ENCODE measurements at places on chromosomes 16 and 17.
A peak's percentile ranks its signal among the peaks of the same experiment; 100 is the strongest.

GRCh38 chr16:75052481-75053202, 53.8 kb downstream of the ZNRF1 start:
- DNase-seq = no peak

GRCh38 chr17:48282303-48282702, 147.7 kb downstream of the SKAP1 start:
- peak; percentile 13 for DNase-seq

DNA sequence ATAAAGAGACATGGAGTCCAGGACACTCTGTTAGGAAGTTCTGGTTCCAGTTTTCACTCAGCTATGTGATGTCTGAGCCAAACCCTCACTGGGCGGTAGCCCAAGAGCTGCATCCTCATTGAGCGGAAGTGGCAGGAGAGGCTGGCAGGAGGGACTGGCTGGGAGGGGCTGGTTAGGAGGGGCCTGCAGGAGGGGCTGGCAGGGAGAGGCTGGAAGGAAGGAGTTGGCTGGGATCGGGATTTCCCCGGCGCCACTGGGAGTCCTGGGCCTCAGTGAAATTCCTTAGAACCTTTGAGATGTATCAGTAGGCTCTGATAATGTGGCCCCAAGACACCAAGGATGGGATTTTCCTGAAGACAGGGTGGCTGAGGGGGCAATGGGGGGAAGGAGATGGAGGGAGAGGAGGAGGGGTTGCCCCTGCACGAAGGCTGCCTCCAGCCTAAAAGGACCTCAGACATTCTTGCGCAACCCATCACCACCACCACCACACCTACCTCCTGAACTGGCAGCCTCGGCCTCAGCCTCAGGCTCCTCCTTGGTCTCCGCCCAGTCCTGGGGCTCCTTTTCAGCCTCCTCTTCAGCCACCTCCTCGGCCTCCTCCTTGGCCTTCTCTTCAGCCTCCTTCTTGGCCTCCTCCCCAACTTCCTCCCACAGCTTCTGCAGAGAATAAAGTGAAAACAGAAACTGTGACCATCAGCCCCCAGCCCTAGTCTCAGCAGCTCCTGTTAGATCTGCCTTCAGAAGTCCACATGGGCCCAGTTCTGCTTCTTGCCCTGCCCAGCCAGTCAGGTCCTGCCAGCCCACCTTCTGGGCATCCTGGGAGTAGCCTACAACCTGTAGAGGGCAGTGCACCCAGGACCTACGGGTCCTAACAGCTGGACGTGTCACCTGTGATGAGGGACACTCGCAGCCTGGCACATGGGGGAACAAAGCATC, 31.7 kb downstream of the CNGB1 start:
- DNase-seq = peak; percentile 96

DNA sequence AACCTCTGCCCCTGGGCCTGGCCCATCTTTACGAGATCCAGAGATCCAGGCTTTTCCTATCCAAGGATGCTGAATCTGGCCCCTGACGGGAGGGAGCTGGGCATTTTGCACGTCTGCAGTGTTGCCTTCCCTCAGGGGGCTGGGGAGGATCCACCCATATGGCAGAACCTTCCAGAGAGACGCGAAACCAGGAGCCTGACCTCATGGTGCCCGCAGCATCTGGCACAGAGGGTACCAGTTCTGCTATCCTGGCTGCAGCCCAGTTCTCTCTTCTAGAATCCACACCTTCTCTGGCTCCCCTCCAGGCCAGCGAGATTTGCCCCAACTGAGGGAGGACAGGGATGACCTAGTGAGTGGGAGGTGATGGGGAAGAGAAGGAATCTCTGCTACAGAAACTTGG, 20.5 kb upstream of the ZNF652 start:
- no peak for DNase-seq

- DNase-seq = no peak
These were observed 46.1 kb upstream of the MARCHF10 start for GRCh38 chr17:62854098-62854680.

DNA sequence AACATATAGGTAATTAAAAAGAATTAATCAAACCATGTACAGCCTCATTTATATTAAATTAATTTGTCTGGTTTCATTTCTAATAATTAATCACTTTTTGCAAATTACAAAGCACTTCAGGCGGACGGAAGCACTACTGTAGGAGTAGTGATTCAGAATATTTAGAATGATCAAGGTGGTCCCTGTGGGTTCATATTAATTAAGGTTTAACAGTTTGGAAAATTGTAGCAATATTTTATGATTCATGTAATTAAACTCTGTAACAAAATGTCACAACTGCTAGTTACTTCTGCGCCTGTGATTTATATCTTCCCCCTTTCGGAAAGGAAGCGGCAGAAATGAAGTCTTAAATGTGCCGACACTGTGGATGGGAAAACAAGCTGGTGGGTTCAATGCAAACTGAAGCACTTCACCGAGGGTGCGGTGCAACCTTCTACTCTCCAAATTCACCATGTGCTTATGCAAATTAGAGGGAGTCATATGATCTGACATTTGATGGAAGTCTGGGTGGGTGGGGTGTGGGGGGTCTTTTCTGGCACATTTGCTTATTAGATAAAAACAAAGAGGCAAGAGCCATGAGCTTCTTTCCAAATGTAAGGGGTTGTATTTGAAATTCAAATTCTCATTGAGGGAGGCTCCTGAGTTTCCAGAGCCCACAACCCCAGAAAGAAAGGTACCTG, 679.4 kb downstream of the TOX3 start:
- DNase-seq = no peak

DNA sequence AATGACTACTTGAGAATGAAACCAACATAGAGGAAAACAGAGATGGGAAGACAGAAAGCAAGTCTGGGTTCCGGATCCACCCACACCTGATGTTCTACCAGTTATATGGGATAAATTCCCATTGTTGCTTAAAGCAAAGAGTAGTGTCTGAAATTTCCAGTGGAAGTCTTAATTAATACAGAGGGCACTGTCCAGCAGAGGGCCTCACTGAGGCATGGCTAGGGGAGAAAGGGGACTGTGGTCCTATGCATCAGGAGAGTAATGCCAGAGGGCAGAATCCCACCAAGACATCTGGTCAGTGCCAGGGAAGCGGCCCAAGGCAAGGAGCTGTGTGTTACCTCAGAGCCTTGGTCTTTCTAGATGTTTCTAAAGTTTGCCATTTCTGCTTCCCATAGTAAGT, 7.5 kb upstream of the UMOD start:
- no peak for DNase-seq

- peak; percentile 92 for DNase-seq
These were observed 42.6 kb upstream of the SKAP1 start for GRCh38 chr17:48472411-48473281.

DNA sequence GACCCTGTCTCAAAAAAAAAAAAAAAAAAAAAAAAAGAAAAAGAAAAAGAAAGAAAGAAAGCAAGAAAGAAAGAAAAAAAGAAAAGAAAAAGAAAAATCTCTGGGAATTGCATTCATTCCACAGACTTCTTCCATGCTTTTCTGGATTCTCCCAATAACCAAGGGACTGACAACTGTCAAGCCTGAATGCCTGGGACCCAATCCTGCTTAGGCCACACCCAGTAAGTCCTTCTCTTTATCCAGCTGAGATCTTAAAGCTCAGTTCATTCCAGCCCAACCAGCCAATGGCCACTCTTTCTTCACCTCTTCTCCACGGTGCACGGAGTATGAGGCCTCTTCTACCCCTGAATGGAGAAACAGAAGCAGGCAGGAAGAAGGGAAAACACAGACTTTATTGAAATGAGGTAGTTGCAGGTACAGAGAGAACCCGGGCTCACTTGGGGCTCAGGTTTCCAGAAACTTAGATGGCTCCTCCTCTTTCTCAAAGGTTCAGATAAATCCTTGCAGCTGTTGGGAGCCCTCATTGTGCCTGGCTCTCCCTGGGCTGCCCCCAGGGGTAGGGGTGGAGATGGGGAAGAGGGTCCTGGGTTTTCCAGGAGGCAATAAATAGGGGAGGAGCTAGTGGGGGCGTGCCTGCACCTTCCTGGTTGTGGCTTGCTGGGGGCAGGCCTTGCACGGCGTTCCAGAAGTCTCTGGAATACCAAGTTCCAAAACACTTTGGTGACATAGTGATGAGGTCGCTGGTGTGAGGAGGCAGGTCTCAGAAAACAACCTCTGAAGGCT, 2.5 kb downstream of the HOXB1 start:
- peak; percentile 0 for DNase-seq

DNA sequence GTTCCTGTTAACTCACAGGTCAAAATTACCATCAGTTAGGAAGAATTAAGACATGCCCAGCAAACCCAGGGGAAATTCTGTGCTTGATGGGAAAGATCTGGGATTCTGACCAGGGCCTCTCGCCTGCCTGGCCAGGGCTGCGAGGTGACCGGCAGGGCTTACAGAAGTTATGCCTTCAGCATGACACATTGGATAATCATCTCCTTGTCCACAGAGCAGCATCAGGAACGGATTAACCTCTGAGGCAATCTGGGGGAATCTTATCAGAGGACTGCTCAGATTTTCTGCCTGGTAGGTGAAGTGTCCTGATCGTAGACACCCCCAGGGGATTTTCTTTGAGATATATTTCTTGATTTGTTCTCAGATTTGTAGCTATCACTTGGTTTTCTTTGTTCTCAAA, 172.5 kb downstream of the HS3ST3A1 start:
- peak; percentile 72 for DNase-seq

- DNase-seq = no peak
These were observed 528 bp downstream of the ITFG1 start for GRCh38 chr16:47460359-47460710.

GRCh38 chr16:527015-527903, at the start of gene CAPN15:
Gene CAPN15, plus strand, starts transcription at chr16:527712. Its CDS starts 19,127 bp downstream, at chr16:546839.
- peak; percentile 80 for DNase-seq

- no peak for DNase-seq
These were observed 35.9 kb upstream of the ACSM2B start for GRCh38 chr16:20611975-20612481.

DNA sequence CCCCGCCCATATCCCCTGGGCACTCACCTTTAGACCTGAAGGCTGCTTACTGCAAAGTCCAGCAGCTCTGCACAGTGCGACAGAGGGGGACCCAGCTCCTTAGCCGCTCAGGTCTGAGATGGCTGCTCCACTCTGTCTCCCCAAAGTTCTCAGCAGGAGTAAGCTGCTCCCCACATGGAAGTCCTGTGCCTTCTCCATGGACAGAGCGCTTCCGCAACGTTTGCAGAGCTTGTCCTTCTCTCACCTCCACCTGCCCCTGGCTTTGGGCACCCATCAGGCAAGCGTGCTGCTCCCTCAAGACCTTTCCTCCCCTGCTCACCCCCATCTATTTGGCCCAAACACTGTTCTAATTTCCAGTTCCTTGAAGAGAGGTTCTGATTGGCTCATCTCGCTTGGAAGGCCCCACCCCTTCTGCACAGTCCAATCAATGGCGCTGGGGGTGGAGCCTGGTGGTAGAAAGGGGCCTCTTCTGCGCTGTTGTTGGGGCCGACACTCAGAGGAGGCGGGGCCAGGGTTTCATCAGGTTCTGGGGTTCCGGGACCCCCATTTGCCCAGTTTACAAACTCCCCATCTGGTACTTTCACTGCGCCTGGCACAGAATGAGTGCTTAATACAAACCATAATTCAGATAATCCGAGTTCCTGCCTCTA, 137.2 kb downstream of the CYLD start:
- DNase-seq = no peak

DNA sequence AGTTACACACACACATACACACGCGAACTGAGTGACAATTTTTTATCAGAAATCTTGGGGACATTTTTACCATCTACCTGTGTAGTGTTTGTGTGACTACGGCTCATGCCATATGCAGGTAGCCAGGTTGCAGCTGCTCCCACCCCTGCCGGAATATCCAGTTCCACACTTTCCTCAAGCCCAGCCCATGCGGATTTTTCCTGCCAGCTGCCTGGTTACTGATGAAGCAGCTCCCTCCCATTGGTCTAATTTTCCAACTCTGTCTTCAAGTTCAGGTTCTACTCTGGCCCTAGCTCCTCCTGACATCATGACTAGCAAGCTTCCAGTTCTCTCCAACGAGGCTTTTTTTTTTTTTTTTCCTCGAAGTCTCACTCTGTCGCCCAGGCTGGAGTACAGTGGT, 4.8 kb downstream of the GSG1L2 start:
- DNase-seq = peak; percentile 35

- DNase-seq = no peak
These were observed 19.9 kb upstream of the C16orf78 start for GRCh38 chr16:49353680-49354079.

- DNase-seq = no peak
These were observed 920.1 kb downstream of the KCNJ2 start for GRCh38 chr17:71089431-71089830.

DNA sequence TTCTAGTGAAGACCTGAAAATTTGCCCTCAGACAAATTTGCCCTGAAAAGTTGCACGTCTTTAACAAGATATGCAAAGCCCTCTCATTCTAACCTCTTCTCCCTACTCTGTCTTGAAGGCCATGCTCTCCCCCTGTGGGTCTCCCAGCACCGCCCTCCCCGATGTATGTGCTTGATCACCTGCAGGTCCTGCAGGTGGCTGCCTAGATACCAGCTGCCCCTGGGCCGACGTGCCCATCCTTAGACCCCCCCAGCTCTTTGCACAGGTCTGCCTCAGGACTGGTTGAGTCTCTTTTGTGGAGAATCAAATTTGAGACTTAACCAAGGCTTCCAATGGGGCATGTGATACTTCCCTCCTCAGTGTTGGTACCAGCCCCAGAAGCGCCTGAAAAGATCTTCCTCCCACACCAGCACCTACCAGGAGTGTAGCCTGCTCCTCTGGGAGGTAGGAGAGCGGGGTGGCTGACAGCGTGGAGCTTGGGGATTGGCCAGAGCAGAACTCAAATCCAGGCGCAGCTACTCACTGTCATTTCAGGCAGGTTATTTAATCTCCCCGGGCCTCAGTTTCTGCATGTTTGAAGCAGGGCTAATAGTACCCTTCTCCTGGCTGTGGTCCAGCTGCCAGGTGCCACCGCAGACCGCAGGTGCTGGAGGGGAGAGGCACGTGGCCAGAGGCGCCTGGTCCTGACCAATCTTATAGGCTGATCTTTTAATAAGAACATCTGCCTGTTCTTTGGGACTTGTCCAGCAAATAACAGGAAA, 4.5 kb upstream of the MRPL38 start:
- no peak for DNase-seq

DNA sequence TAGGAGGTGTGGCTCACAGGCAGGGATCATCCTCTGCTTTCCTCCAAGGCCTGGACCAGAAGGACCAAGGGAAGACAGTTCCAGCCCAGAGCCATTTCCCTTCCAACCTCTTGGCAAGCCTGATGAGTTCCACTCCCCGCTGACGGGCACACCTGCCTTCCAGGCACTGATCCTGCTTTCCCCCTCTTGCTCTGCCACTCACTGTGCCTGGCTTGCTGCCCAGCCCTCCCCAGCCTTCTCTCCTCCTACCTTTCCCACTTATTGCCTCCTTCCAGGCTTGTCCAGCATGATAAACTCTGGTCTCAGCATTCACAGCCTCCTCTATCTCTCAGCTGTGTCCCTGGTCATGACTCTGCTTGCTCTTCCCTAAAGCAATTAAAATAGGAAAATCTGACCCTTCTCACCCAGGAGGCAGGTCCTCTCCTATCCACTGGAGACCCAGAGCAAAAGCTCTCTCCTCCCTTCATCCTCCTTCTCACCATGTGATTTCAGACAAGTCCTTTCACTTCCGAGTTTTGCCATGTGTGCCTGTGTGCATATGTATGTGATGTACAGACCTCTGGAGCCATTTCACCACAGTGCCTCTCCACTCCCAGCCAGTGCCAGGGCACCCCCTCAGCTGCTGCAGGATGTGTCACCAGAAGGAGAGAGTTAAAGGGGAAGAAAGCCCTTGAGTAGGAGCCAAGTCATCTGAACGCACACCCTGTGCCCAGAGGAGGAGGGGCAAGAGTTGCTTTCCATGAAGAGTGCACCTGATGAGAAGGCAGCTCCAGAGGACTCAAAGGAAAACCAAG, 13.4 kb upstream of the TMEM170A start:
- DNase-seq = no peak

GRCh38 chr17:49022391-49022941, 25.3 kb downstream of the IGF2BP1 start:
- peak; percentile 68 for DNase-seq
